ENCODE measurements at places on chromosomes 3 and 15.

- peak; percentile 15 for DNase-seq
Observed at GRCh38 chr3:107082527-107082926, 294.7 kb upstream of the CCDC54 start.

- no peak for DNase-seq
Observed at GRCh38 chr15:89150762-89151664, 62.8 kb downstream of the ABHD2 start.

DNA sequence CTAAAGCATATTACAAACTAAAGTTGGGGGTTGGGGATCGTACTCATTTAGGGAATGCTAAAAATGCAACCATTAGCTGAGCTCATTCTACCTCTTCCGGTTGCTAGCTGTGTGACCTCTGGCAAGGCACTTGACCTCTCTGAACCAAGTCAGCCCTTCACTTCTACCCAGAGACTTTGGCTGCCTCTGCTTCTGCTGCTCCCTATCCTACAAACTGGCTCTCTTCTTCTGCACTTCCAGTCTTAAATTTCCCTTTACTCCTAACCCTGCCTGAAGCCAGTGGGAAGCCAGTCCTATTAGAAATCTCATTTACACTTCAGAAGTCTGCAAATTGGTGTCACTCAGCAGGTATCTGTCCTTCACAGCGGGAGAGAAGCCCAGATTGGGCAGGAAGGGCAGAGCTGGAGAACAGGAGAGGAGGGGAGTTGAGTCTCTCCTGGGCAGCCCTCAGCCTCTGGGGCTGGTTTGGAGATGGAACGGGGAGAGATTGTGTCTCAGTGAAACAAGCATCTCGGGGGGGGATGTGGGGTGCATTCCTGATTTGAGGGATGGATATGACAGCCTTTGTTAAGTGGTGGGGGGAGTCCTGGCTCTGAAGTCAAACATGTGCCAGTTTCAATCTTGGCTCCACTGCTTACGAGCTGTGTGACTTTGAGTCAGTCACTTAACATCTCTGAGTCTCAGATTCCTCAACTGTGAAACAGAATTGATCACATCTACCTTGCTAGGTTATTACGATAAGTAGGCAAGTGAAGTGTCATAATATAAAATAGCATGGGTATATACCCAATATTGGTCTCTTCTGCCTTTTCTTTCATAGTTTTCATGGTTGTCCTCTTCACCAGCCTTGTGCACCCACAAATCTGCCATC is 7.8 kb upstream of the AEN start:
- DNase-seq: no peak

DNA sequence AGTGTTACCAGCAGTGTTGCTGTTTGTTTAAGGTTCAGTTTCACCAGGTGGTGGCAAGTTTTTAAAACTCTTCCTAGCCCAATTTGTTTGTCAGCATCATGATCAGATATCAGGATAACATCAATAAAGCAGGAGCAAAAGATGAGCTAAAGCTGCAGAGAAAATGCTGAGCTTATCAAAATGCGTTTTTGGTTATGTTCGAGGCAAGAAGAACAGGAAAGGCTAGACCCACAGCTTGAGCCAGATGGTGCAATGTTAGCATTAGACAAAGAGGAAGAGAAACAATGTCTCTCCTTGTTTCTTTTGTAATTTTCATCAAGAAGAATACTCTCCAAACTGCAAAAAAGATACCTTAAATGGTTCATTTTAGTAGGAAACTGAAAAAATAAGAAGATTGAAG is 66.2 kb downstream of the THRB start:
- no peak for DNase-seq

DNA sequence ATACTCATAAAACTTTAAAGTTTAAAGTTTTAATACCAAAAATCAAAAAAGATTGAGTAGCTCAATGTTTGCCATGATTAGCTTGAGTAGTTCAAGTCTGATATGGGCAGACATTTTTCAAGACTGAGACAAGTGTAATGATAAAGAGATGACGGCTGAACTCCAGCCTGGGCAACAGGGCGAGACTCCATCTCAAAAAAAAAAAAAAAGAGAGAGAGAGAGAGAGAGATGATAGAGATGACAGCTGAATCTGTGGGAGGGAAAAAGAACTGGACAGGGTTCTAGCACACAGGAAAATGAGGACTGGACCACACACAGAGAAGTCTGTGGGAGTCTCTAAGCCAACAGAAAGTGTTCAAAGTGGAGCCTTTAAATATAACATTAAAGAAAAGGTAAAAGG is 25.2 kb downstream of the CEP152 start:
- DNase-seq: no peak

GRCh38 chr3:42502429-42503250 is at the start of gene VIPR1:
TSS of gene VIPR1 (plus strand) at chr3:42502643. CDS start at chr3:42502736, 93 bp downstream.
- no peak for DNase-seq

- no peak for DNase-seq
Observed at GRCh38 chr3:189962466-189962865, 158.2 kb downstream of the P3H2 start.

- peak; percentile 65 for DNase-seq
Observed at GRCh38 chr3:132573797-132574211, 23.3 kb upstream of the ACKR4 start.

DNA sequence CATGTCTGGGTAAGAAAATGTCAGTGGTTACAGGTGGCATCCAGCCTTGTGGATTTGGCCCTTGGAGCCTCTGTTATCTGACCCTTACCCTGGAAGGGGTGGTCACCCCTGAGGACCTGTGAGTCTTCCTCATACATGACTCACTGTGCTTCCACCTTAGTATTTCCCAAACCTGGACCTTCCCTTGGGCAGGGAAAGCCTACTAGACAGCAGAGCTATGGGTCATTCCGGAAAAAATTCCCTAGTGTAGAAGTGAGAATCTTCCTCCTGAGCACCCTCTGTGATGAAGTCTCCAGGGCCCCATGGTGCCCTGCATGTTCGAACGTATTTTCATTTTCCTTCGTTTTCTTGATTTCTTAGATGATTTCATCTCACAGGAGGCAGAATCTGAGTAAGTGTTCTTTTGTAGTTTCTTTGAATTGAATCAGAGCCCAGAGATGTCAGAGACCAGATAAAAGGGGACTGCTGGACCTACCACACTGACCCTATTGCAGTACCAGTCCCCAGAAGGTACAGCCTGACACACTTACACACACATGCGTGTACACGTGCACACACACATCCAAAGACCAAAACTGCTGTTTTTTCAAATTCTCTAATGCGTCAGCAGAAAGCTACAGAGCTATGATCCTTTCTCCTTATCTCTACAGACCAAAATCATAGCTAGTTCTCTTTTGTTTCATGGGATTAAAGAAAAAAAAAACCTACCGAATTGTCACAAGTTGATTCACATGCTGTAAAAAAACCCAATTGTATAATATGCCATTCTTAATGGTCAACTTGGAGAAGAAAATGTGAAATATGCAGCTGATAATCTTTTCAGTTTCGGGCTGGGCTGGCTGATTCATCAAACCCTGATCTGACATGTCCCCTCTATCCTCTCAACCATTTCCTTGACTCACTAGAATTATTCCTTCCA is 50.5 kb upstream of the ARHGEF3 start:
- DNase-seq: no peak

DNA sequence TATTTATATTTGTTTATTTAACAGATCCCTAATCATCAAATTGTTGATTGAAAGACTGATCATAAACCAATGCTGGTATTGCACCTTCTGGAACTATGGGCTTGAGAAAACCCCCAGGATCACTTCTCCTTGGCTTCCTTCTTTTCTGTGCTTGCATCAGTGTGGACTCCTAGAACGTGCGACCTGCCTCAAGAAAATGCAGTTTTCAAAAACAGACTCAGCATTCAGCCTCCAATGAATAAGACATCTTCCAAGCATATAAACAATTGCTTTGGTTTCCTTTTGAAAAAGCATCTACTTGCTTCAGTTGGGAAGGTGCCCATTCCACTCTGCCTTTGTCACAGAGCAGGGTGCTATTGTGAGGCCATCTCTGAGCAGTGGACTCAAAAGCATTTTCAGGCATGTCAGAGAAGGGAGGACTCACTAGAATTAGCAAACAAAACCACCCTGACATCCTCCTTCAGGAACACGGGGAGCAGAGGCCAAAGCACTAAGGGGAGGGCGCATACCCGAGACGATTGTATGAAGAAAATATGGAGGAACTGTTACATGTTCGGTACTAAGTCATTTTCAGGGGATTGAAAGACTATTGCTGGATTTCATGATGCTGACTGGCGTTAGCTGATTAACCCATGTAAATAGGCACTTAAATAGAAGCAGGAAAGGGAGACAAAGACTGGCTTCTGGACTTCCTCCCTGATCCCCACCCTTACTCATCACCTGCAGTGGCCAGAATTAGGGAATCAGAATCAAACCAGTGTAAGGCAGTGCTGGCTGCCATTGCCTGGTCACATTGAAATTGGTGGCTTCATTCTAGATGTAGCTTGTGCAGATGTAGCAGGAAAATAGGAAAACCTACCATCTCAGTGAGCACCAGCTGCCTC is 14.7 kb downstream of the THBS1 start:
- DNase-seq: peak; percentile 19

GRCh38 chr15:69685512-69686452 is 233.2 kb downstream of the RPLP1 start:
- no peak for DNase-seq

DNA sequence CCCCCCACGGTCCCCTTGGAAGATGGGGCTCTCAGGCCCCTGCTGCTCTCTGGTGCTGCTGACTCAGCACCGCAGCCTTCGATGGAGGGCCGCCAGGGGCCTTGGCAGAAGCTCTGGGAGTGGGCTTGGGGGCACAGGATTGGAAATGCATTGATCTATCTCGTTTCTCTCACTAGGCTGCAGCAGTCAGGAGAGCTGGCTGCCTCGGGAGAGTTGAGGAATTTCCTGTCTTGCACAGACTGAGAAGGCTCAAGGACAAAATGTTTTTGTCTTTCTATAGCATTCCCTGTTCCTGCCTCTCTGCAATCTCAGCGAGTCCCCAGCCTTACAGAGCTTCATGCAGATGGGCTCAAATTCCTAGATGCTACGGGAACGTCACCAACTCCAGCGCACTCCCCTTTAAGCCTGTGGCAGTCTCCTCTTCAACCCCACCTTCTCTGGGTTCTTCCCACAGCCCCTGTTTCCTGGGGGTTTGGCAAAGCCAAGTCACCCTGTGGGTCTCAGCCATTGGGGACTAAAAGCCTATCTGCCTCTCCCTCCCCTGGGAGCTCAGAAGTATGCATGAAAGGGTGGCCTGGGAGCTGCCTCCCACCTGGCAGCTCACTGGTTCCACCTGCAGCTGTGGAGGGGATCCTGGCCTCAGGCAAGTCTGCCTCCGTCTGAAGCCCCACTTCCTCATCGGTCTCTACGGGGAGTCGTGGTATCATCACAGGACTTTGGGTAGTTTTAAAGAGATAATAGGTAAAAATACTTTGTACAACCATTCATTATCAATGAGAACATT is 127.4 kb upstream of the HACD2 start:
- DNase-seq: no peak

DNA sequence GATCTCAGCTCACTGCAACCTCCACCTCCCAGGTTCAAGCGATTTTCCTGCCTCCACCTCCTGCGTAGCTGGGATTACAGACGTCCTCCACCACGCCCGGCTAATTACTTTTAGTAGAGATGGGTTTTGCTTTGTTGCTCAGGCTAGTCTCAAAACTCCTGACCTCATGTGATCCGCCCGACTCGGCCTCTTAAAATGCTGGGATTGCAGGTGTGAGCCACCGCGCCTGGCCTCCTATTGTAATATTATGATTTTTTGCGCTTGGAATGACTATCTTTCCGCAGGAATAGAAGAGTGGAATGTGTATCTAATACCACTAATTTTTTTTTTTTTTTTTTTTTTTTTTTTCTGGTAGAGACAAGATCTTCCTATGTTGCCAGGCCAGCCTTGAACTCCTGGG is 1.8 kb downstream of the ARL8B start:
- no peak for DNase-seq

- peak; percentile 40 for DNase-seq
Observed at GRCh38 chr3:87167628-87168456, 59.3 kb upstream of the CHMP2B start.

DNA sequence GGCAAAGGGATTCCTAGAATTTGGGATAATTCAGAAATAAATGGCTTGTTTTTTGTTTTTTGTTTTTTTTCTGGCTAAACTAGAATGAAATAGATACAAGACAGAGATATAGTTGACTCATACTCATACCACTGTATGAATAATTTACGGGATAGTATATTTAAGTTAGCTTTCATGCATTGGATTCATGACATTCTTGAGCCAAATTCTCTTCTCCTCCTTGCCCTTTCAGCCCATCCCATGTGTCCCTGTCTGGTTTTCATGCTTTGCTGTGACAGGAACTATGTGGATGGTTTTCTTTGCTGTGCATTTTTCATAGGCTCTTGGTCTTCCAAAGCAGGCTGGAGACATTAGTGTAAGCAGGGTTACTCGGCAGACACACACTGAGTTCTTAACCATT is 66.6 kb upstream of the UMPS start:
- no peak for DNase-seq

DNA sequence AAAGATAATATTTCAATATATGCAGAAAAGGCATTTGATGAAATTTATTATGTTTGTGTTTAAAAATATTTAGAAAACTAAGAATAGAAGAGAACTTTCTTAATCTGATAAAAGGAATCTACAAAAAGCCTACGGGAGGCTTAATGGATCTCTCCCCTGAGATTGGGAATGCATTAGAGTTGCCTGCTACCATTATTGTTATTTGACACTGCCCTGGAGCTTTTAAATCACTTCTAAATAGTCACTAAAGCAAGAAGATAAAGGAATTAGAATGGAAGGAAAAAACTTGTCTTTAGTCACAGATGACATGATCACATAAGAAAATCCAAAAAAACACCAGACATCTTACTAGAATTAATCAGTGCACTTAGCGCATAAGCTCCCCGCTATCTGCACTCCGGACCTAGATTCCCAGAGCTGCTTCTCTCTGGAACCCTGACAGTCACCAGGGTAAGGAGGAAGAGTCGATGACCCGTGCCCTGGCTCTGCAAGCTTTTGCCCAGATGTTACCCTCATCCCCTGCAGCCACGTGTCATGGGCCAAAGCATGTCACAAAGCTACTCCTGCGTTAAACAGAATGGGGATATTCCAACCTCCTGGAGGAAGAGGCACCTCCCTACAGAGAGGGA is 97.1 kb downstream of the MINAR1 start:
- no peak for DNase-seq

DNA sequence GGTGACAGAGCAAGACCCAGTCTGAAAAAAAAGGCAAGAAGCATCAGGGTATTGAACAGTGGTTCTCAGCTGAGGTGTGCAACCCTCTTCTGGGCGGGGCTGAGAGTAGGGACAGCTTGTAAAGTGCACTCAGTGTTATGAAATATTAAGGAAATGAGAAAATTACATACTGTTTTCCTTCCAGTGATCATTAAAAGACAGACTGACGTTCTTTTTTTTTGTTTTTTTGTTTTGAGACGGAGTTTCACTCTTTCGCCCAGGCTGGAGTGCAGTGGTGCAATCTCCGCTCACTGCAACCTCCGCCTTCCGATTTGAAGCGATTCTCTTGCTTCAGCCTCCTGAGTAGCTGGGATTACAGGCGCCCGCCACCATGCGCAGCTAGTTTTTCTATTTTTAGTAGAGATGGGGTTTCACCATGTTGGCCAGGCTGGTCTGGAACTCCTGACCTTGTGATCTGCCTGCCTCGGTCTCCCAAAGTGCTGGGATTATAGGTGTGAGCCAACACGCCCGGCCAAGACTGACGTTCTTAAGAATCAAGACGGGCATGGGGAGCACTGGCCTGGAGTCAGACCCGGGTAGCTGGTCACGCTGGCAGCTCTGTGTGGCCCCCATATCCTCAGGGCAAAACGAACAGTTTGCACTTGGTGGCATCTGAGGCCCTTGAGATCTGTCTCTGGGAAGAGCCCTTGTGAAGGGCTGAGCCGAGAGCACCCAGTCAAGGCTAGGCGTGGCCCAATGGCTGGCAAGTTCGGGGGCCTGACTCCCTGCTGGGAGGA is 11.4 kb downstream of the MAN2A2 start:
- no peak for DNase-seq

- no peak for DNase-seq
Observed at GRCh38 chr3:81045246-81045645, 716.2 kb downstream of the GBE1 start.
